Stimulated activated CD8-positive, alpha-beta memory T cell treated with anti-CD3 and anti-CD28 coated beads, Interleukin-2, amount 100 ng/mL, for 1 hour (primary cell): ENCODE measurements at places on chromosomes 11 and 22.

- no peak for DNase-seq
Measured at GRCh38 chr11:15754221-15754620, 602.1 kb downstream of the SOX6 start.

DNA sequence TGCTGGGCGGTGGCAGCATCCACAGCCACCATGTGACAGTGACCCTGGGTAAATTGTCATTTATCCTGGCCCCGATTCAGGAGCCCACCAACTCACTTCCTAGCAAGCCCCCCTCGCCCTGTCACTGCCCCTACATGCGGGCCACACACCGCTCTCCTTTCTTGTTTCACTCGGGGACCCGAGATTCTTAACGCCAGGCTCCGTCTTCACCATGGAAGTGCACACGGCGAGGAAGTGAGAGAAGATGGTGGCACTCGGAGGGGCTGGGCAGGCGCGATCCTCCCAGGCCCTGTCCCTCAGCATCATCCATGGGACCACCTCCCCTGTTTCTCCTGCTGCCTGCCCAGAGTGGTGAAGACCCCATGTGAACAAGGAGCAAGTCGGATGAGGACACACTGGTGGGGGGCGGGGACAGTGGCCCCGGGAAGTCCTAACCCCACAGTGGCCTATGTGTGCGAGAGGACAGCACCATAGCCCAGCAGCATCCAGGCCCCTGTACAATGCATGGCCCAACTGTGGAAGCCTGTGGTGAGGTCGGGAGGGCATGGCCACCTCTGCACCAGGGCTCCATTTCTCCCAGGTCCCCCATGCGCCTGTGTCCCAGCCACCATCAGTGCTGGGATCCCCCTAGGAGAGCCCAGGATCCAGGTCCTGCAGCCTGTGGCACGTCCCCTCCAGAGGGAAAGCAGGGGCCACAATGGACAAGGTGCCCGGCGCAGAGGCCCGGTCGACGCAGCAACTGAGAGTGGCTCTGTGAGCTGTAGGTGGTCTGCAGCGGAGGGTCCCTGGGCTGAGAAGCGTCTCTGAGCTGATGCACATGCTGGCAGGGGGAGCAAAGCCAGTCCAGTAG is 262.8 kb downstream of the BRD1 start:
- DNase-seq = no peak

DNA sequence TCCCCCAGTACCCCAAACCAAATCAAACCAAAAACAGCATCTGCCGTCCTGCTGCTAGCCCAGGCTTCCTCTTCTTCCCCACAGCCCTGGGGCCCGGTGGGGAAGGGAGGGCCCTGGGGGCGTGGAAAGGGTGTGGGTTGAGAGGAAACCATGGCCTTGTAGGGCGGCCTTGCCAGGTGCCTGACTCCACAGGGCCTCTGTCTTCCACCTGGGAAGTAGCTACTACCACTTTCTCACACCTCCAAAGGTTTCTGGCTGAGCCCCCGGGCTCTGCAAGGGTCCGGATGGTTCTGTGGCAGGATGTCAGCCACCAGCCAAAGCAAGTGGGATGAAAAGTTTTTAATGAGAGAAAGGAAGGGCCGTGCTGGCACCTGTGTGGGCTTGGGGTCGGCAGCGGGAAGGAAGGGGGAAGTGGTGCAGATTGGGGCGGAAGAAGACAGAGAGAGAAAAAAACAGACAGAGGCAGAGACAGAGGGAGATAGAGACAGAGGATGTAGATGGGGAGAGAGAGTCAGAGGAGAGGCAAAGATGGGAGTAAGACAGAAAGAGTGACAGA is 10.5 kb downstream of the TPST2 start:
- DNase-seq = no peak

DNA sequence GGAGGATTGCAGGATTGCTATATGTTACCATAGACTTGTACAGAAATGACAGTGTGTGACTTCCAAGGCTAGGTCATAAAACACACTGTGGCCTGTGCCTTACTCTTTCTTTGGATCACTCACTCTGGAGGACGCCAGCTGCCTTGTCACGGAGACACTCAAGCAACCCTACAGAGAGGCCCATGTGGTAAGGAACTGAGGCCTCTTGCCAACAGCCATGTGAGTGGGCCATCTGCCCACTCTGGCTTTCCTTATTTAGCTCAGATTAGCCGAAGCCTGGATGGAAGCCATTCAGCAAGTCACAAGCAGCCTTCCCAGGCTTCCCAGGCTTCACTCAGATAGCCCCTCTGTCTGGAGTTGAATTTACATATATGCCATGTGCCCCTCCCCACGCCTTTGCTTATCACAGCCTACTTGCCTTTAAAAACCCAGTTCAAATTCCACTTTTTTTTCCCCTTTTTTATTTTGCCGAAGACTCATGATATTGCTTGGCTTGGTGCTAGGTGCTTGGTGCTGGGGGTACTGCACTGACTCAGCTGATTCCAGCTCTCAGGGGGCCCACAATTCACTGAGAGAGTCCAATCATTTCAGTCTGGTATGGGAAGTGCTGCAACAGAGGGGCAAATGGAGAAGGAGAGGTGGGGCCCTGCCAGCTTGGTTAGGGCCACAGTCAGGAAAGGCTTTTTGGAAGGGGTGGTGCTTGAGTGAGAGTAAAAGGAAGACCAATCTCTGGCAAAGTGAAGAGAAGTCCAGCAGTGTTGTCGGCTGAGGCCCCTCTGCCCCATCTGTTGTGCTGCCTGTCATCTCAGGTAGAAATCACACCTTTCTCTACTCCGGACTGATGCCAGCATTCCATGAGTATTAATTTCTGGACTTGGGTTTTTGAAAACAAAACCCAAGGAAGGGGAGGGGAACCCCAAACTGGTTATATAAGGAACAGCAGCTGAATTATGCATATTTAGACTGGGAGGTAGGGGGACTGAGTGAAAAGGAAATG is 14.5 kb upstream of the P4HA3 start:
- no peak for DNase-seq

DNA sequence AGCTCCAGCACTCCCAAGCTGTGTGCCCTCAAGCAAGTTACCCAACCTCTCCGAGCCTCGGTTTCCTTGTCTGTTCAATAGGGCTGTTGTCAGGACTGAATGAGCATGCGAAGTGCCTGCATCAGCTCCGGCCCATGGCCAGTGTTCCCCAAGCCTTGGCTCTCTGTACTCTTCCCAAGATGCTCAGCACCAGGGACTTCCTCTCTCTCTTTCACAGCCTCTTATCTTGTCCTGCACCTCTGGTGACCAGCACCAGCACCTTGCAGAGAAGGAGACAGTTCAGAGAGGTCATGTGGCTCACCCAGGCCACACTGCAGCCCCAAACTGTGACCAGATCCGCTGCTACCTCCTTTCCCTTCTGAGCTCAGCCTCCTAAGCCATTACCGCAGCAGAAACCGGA is 120.3 kb upstream of the ANO1 start:
- no peak for DNase-seq

- no peak for DNase-seq
Measured at GRCh38 chr11:117449111-117449693, 121.5 kb downstream of the CEP164 start.

DNA sequence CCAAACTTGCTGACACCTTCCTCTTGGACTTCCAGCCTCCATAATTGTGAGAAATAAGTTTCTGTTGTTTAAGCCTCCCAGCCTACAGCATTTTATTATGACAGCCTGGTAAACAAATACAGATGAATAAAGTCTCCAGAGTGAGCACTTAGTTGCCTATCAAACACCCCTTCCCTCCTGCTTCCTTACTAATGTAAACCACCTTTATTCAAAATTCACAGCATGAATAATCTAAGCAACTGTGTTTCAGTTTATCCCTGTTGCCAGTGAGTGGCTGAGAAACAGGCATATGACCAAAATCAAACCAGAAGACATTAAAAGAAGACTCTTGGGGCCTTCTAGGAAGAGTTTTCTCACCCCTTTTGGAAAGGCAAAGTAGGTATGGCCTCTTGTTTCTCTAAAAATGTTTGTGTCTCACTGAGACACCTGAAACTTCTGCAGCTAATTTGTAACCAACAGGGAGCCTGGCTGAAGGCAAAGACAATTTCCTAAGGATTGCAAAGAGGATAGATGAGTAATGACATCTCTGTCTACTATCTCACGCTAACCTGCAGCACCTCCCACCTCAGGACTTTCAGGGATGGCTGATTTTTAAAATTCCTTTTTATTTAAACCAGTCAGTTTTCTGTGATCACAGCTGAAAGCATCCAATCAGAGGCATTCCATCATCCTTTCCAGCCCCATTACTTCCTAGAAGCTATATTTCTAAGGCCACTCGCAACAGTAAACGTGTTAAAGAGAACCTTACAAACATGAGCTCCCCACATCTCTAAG is 61.4 kb upstream of the LRRC55 start:
- DNase-seq = no peak

- no peak for DNase-seq
Measured at GRCh38 chr11:63609971-63610580, 4.2 kb downstream of the PLAAT3 start.

- no peak for DNase-seq
Measured at GRCh38 chr11:126718276-126718675, 282.3 kb downstream of the KIRREL3 start.

GRCh38 chr11:125923012-125923579 is 18.8 kb downstream of the DDX25 start:
- peak; percentile 9 for DNase-seq

GRCh38 chr11:48127521-48128183 is 89.0 kb upstream of the OR4B1 start:
- no peak for DNase-seq

- no peak for DNase-seq
Measured at GRCh38 chr11:130452940-130453339, 4.5 kb downstream of the ADAMTS15 start.

DNA sequence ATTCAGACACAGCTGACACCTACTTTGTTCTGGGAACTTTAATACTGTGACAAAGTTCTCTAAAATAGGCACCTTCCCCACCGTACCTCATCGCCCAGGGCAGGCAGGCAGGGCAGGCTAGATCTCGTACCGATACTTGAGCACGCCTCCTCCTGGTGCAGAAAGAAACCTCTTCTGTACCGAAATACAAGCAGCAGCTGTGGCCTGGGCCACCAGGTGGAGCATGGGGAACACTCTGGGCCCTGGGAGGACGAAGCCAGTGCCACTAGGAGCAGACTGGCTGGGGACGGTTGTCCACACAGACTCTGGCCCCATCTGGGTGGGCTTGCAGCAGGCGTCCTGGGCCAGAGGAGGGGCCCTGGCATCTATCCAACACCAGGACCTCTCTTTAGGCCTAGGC is 12.8 kb downstream of the PMM1 start:
- DNase-seq = no peak

- DNase-seq = no peak
Measured at GRCh38 chr11:76026281-76026680, 180.0 kb downstream of the WNT11 start.

GRCh38 chr11:14308114-14308896 is 50.7 kb downstream of the RRAS2 start:
- DNase-seq = no peak

- no peak for DNase-seq
Measured at GRCh38 chr22:17974087-17974486, 50.3 kb downstream of the MICAL3 start.

DNA sequence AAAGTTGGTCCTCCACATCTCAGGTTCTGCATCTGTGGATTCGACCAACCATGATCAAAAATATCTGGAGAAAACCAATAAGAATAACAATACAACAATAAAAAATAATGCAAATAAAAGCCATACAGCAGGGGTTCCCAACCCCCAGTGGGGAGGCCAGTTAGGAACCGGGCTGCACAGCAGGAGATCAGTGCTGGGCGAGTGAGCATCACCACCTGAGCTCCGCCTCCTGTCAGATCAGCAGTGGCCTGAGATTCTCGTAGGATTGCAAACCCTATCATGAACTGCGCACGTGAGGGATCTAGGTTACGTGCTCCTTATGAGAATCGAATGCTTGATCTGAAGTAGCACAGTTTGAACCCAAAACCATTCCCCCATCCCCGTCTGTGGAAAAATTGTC is 25.4 kb upstream of the MYO18B start:
- no peak for DNase-seq

DNA sequence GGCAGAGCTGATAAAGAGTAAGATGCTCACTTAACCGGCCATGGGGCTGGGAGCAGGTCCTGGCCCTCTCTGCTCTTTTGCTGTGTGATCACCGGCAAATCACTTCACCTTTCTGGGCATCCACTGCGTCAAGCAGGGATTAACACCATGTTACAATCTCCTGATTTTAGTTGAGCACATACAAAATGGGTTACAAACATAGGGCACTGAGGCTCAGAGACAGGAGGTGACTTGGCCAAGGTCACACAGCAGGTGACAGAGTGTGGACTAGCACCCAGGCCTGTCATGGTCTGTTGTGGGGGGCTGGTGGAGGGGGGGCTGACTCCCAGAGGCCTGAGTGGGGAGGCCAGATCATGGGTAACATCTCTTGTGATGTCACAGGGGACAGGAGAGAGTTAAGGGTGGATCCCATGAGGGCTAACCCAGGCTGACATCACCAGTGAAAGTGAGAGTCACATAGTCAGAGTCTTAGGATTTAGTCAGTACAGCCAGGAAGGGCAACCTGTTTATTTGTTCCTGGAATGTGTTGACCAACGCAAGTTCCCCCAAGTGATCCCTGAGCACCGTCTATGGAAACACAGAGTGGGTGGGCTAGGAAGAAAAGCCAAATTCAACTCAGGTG is 27.8 kb downstream of the GDPD5 start:
- no peak for DNase-seq

- DNase-seq = no peak
Measured at GRCh38 chr11:130227373-130227772, 67.8 kb downstream of the ST14 start.

- DNase-seq = no peak
Measured at GRCh38 chr22:24485608-24486007, 9.5 kb upstream of the UPB1 start.

- peak; percentile 56 for DNase-seq
Measured at GRCh38 chr22:22810018-22810427, 77.6 kb upstream of the IGLL5 start.

DNA sequence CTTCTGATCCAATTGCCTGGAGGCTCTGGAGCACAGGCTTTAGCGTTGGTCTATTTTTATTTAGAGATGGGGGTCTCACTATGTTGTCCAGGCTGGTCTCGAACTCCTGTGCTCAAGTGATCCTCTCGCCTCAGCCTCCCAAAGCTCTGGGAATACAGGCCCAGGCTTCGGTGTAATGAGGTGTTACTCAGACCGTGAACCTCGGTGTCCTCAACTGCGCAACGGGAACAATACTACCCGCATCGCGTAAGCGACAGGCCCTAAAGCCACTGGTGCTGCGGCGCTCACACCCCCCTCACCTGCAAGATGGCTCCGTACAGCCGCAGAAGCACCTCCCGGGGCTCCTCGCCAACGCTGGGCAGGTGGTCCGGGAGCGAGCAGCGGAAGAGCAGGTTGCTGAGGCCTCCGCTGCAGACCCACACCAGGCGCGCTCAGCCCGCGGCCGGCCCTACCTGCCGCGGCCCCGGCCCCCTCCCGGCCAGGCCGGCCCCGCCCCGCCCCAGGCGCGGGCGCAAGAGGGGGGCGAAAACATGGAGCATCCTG is 628 bp downstream of the CHKB start:
- no peak for DNase-seq

DNA sequence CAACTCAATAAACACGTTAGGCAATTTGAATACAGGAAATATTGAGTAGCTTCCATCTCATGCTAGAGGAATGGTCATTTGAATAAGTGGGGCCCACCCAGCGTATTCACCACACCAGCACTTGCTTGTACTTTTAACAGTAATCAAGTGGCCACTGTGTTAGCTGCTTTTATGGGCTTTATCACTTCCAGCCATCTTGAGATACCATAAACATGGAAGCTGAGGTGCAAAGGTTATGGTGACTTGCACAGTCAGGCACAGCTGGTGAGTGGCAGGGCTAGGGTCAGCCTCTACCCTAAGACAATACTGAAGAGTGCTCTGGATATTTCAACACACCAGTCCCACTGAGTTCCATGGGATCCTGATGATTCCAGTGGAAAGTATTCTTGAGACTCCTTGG is 6.7 kb downstream of the JOSD1 start:
- DNase-seq = no peak
